NB4 (cell line): ENCODE measurements at places on chromosomes 7 and 10.

GRCh38 chr7:71775648-71776047 is 636.5 kb downstream of the CALN1 start:
- no peak for DNase-seq

GRCh38 chr10:5490032-5490431 is 9.3 kb downstream of the CALML5 start:
- no peak for DNase-seq

- peak; percentile 34 for DNase-seq
Observed at GRCh38 chr10:96585736-96586418, 935 bp downstream of the TM9SF3 start.

- DNase-seq = no peak
Observed at GRCh38 chr10:3902054-3902808, 117.2 kb upstream of the KLF6 start.

GRCh38 chr7:39583539-39583938 is 17.3 kb downstream of the YAE1 start:
- no peak for DNase-seq

GRCh38 chr10:13733071-13733470 is 146.3 kb downstream of the PRPF18 start:
- DNase-seq = no peak

- DNase-seq = peak; percentile 82
Observed at GRCh38 chr10:132396494-132397035, 435 bp upstream of the PWWP2B start.

DNA sequence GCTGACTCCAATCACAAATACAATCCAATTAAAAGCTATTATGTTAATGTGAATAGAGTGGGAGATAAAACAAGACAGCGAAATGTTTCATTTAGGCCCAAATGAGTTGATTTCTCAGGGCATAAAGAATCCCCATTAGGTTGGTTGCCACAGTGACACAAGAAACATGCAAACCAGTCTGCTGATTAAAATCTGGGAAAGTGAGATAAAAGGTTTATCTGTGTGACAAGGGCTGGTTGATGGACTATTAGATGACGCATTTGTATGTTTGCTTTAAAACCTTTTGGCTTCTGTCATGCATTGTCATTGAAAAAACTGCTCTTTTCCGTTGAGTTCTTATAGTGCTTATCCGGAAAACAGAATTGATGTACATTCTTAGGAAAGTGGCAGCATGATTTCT is 658.2 kb downstream of the GATA3 start:
- no peak for DNase-seq

DNA sequence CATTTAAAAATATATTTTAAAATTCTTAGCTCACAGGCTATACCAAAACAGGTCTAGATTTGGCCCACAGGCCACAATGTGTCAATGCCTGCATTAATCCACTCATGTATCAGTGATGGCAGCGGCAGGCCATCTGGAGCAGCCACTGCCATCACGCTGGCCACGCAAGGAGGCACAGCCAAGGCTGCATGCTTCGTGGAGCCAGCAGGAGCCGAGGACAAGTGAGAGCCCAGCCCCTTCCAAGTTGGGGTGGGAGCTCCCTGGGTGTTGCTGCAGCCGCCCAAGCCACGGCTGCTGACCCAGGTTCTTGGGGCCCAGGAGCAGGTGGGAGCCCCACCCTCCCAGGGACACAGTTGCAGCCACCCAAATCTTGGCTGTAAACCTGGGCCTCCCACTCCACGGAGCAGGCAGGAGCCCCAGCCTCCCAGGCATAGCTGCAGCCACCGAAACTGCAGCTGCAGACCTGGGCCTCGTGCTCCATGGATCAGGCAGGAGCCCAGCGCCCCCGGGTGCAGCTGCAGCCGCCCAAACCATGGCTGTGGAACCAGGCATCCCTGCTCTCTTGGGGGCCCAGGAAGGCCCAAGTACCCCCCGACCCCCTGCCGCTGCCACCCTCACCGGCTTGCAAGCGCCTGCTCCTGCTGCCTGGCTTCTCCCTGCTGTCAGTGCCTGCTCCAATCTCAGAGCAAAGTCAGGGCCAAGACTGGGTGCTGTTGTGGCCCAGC is 87.3 kb upstream of the CACUL1 start:
- no peak for DNase-seq

- DNase-seq = no peak
Observed at GRCh38 chr7:4742852-4743251, 32.6 kb upstream of the AP5Z1 start.

DNA sequence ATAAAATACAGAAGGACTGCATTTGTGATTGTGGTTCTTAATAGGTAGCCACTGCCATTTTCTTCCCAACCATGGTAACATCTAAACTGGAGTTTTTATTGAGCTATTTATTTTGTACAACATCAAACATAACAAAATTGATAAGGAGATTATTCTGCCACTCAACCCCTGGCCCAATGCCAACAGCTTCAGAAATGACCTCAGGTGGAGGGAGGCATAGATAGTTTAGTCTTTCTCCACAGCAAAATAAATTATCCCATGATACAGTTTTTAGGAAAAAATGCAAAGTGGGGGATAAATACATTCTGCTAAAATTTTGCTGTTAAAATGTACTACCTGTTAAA is 57.6 kb downstream of the LRRTM3 start:
- no peak for DNase-seq

DNA sequence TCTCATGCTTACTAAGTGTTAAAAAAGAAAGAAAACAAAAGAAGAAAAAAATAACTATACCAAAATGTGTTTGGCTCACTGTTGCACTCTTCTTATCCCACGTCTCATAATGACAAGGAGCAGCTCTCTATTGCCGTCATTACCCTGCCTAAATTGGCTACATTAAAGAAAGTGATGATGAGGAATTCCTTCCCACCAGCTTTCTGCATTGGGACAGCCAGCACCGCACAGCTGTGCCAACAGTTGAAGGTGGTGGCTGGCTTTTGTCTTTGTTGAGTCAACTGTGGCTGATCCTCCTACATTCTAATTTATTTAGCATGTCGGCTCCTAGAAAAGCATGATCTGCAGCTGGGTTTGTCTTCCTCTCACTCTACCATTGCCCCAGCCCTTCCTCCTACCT is 751.8 kb downstream of the KCNMA1 start:
- no peak for DNase-seq

DNA sequence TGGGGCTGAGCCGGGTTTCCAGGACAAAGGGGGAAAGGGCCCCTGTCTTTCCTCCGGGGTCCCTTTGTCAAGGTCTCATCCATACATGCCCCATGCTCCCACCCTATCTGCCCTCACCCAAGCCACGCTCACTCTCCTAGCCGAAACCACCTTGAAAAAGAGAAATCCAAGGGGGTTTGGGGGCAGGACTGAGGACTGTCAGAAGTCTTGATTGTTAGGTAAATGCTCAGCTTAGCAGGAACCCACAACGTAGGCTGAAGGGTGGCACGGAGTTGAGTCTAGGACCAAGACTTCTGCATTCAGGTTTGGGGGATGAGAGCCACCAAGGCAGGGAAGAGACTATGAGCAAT is 719 bp upstream of the PGAM2 start:
- DNase-seq = no peak

DNA sequence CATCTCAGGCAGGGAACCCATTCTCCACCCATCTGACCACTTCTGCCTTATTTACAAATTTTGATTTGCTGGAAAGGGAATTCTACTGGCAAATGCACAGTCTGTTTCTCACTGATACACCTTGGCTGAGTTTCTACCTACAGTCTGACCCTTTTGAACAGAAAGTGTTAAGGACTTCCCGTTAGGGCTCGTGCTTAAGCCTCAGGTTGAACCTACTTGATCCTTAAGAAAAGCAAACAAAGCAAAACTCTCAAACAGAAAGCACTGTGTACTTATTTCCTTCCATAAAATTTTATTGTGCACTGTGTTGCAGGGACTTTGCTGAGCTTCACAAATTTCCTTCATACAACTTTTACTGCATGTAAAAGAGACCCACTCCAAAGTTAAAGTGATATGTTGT is 367.8 kb downstream of the NRG3 start:
- no peak for DNase-seq

DNA sequence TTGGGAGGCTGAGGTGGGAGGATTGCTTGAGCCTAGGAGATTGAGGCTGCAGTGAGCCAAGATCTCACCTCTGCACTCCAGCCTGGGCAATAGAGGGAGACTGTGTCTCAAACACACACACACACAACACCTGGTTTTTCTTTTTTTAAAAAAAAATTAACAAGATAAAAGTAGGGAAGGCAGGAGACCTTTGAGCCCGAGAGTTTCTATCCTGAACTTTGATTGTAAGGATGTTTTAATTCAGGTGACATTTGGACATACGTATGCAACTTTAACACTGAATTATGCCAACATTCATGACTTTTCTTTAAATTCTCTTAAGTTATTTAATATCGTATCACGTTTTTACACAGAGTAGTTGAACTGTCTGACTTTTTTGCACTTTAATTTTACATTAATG is 11.7 kb upstream of the CYP2E1 start:
- DNase-seq = no peak
